ENCODE measurements at places on chromosomes 5 and 9.

- no peak for DNase-seq
Measured at GRCh38 chr5:179332741-179333290, 12.4 kb downstream of the ADAMTS2 start.

DNA sequence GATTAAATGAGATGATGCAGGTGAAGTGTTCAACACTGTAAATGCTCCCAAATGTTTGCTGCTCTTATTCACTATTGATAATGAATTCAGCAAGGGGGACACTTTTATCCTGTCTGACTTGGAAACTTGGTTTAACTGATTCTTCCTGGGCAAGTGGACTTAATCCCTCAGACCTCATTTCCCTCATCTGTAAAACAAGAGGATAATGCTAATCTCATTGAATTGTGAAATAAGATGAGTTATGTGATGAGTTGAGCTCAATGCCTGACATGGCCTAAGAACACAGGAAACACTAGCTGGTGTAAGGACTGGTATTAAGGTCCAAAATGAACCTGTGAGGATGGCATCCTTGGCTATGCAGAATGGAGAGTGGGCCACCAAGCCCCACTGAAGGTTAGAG lies 23.3 kb downstream of the TNFSF15 start:
- no peak for DNase-seq

GRCh38 chr9:136577941-136578625 lies 32.2 kb upstream of the NOTCH1 start:
- no peak for DNase-seq

- DNase-seq: no peak
Measured at GRCh38 chr5:179185256-179185940, 125.2 kb downstream of the ZNF354C start.

- no peak for DNase-seq
Measured at GRCh38 chr5:169862391-169862811, 117.9 kb downstream of the INSYN2B start.

GRCh38 chr9:125812403-125812802 lies 65.2 kb downstream of the PBX3 start:
- DNase-seq: no peak

DNA sequence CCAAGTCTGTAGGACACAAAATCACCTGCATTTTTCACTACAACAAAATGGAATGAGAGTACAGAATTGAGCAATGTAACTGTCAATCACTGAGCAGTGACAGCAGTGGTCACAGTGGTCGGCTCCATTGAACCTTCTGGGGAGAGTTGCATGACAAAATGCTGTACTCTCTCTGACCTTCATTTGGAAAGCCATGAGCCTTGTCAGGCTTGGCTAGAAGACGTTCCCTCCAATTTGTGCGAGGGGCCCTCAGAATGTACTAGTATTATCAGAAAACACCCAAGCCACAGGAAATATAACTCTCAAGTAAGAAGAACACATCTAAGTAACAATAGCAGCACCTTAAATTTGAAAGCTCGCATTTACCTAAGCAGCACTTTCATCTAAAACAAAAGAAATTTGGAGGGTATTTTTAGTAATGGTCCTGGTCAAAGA lies 425.6 kb upstream of the MEF2C start:
- DNase-seq: no peak

- no peak for DNase-seq
Measured at GRCh38 chr9:8365029-8365428, 565.5 kb upstream of the DMAC1 start.

DNA sequence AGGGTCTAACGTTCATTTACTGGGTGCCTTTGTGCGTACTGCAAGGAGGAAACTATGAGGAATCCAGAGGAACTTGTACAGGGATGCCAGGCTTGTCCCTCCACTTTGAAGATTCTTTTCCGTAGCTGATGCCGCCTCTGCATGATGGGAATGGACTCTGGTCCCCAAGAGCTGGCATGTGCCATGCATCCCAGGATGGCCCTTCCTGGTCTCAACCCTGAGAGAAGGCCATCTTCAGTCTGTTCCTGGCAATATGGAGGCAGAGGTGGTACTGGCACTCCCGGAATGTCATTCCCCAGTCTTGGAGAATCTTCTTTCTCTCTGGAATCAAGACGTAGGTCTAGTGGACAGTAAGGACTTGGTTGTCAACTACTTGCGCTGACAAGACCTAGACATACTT lies 61.5 kb downstream of the BASP1 start:
- DNase-seq: no peak

GRCh38 chr5:131252824-131253171 lies 11.1 kb upstream of the CDC42SE2 start:
- DNase-seq: peak; percentile 90

DNA sequence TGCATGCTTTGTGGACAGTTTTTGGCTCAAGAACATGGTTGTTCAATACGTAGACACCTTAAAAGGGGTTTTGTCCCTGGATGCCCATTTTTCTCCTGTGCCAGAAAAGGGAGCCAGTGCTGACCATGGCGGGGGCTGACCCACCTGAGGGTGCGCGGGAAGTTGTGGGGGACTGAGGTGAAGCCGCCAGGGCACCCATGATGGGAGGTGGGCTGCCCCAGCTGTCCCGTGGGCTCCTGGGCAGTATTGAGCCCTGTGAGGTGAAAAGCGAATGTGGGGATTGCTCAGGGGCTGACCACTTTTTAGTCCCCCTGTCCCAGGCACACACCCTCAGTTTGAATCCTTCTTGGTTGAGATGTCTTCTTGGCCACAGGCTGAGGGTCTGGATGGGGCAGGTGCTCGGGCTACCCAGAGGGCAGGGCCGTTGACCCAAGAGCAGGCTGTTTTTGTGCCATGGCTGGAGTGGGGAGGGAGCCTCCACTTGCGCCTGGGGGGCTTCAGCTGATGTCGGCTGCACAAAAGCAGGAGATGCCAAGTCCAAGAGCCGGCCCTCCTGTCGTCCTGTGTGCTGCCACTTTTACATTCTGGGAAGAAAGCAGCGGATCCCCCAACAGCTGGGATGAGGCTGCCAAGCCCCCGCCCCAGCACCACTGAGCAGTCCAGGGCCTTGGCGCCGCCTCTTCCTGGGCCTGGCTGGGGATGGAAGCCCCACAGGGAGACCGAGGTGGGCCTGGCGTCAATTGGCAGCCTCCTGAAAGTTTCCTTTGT lies 120.1 kb downstream of the WNK2 start:
- no peak for DNase-seq

All from CD4-positive, alpha-beta T cell treated with Interleukin-10 for 1 hour (primary cell).